ENCODE measurements at places on chromosomes 6 and 20. TPM values are rescaled to one million over a fixed set of nuclear protein-coding genes. Genes with fewer than 3 reads are reported as not detected.

The ERVFRD-1 gene
- total RNA-seq, result not detected

The HFE gene
- 9.8 TPM for total RNA-seq

The ASIP gene
- not detected for total RNA-seq

The FOXQ1 gene
- 0.42 TPM for total RNA-seq

The INSM1 gene
- 0.07 TPM for total RNA-seq

The LBP gene
- total RNA-seq, result 0.15 TPM

All from HCT116 (cell line).